ENCODE measurements at places on chromosomes 16 and 17.

GRCh38 chr17:2051061-2051932 lies 3.6 kb upstream of the HIC1 start:
- DNase-seq: no peak

- no peak for DNase-seq
Observed at GRCh38 chr16:79912592-79913310, 312.2 kb upstream of the MAF start.

- DNase-seq: no peak
Observed at GRCh38 chr17:77848257-77848656, 110.2 kb upstream of the TNRC6C start.

DNA sequence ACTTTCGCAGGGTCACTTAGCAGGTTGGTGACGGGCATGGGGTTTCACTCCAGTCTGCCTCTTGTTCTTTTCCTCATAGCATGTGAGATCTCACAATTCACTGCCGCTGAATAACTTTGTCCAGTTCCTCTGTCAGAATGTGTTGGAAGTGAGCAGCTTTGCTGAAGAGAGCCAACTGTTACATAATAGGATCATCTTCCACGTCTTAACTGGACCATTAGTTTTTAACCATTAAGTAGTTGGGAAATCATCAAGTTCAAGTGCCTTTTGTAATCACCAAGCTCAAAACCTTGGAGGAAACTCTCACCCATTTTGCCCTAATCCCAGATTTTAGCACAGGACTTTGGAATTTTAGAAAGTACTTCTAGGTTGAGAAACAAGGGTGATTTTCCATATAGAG lies 290.6 kb downstream of the WWOX start:
- DNase-seq: no peak

DNA sequence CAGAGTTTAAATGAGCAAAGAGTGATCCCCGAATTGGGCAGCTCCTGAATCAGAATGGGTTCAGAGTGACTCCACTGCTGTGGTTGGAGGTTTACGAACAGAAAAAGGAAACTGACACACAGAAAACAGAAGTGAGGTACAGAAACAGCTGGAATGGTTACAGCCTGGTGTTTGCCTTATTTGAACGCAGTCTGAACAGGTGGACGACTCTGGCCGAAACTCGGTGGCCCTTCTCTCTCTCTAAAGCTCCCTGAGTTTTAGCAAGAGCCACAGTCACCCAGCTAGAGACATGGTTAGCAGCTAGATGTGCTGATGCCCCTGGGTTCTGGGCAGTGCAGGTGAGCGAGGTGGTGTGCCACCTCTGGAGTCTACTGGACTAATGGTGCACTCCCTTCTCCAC lies 54.2 kb upstream of the ATP2A3 start:
- DNase-seq: no peak

GRCh38 chr16:27325736-27326135 lies 12.0 kb downstream of the IL4R start:
- peak; percentile 0 for DNase-seq

GRCh38 chr17:44898768-44899073 lies 524 bp downstream of the EFTUD2 start:
- no peak for DNase-seq

DNA sequence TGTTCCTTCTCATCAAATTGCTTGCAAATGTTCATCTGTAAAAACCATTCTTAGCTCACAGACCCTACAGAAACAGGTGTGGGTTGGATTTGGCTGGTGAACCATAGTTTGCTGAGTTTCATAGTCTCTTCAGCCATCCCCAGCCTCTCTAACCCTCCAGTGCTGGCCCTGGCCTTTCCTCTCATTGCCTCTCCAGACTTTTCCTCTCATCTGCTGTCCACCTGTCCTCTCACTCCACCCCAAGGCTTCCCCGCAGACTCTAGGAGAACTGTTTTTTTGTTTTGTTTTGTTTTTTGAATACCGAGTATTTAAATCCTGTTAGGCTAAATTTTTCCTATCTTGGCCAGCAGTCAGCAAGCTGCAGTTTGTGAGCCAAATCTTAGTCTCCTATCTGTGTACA lies 41.1 kb downstream of the MEOX1 start:
- no peak for DNase-seq

- DNase-seq: no peak
Observed at GRCh38 chr16:75062135-75062975, 54.2 kb downstream of the LDHD start.

DNA sequence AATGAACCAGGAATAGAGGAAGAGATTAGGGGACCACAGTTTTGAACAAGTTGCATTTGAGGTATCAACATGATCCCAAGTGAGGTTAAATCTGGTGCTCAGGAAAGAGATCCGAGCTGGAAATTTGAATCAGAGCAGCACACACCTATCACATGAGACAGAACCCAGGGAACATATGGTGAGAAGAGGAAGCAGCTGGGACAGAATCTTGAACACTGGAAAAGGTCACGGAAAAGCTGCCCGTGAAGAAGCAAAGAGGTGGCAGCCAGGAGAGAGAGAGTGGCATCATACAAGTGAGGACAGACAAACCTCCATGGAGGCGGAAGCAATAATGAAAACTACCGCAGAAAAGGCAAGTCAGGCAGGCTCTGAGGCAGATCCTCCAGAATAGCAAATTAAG lies 36.1 kb downstream of the USP31 start:
- no peak for DNase-seq

All from T-helper 17 cell (primary cell).